ENCODE measurements at places on chromosomes 11 and 22.

DNA sequence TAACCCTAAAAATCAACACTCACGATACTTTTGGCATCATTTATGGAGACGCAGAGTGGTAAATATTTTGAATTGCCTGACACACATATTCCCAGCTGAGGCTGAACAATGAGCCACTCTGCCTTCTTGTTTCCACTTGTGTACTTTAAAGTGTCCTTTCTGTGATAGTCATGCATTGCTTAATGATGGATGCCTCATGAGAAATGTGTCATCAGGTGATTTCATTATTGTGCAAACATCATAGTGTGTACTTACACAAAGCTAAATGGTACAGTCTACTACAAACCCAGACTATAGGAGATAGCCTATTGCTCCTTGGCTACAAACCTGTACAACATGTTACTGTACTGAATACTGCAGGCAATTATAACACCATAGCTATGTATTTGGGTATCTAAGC is 44.2 kb downstream of the MRE11 start:
- DNase-seq, result no peak

GRCh38 chr11:12573707-12574485 is 100.3 kb upstream of the TEAD1 start:
- no peak for DNase-seq

DNA sequence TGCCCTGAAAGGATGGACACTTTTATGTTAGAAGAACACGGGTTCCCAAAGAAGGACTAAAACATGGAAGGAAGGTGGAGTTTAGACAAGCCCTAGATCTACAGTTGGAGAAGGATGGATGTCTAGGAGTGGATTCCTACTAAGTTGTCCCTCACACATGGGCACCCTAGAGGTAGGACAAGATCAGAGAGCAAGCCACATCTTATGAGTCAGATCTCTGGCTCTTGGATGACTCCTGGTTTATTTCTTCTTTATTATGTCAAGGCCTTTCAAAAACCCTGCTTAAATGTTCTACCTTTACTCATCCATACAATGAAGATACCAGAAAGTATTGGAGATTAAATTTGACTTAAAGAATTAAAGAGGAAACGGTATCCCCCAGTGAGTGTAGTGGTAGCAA is 34.4 kb downstream of the PRCP start:
- DNase-seq, result no peak

- no peak for DNase-seq
These were observed 206.9 kb downstream of the DBX1 start for GRCh38 chr11:19953336-19953735.

GRCh38 chr11:133227632-133228111 is 304.6 kb downstream of the OPCML start:
- no peak for DNase-seq

DNA sequence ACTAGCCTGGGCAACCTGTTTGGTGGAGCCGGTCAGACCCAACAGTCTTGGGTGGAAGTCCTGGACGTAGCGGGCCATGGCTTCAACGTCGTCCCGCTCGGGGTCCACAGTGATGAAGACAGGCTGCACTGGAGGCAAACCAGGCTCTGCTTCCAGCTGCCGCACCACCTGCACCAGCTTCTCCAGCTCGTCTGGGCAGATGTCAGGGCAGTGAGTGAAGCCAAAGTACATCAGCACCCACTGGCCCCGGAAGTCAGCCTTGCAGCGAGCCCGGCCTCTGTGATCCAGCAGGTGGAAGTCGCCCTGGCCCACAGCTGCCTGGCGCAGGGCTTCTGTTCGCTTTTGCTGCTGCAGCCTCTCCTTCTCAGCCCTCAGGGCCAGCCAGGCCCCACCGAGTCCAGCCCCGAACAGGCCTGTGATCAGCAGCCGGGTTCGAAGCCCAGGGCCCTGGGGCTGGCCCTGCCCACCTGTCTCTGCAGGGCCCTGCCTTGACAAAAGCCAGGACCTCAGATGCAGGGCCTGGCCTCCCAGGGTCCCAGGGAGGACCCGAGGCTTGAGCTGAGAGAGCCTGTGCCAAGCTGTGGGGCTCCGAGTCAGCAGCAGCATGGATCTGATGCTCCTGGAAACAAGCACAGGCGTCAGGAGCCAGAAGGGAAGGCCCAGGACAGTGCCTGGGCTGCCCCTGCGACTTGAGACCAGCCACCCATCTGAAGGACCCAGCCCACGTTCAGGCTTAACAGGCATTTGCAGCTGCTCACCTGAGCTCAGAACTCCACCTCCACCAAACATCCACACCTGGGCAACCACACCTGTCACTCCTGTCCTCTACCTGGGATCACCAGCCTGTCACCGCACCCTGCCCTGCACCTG is 1.4 kb downstream of the SCO2 start:
- no peak for DNase-seq

- no peak for DNase-seq
These were observed 48.4 kb upstream of the DBX1 start for GRCh38 chr11:20208622-20209111.
